SK-N-SH (cell line): ENCODE measurements at places on chromosomes 2 and 18.

GRCh38 chr18:6714010-6714409 is 15.5 kb upstream of the ARHGAP28 start:
- no peak for DNase-seq

- DNase-seq = no peak
Observed at GRCh38 chr2:98485453-98485755, 40.7 kb downstream of the INPP4A start.

DNA sequence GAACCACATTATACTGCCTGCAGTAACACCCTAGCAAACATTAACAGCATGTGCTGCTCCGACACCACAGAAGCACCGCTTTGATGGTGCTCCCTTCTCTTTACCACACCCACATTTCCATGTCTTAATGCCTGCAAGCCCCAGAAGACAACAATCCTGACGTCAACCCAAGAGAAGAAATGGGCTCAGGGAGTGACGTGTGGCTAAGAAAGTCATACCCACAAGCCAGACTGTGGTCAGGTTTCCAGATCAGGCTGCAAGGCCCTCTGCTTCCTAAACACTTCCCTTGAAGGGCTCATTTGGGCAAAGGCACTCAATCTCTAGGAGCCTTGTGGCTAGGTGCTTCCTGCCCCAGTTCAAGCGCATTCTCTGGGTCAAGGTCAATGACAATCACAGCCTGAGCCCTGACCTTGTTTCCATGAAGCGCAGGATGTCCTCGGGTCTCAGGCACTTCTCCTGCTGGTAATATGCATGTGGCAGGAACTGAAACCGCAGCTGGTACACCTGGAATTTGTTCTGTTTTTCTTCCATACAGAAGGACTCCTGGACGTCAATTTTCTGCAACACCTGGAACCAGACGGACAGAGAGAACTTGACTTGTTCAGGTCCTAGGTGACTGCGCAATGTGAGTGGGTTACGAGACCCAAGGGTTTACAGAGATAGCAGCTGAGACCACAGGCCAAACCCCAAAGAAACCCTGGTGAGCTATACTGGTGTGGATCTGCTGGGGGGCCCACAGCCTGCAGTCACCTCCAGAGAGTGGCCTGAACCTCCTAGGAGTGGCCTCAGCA is 67.2 kb downstream of the POLR1A start:
- DNase-seq = no peak

DNA sequence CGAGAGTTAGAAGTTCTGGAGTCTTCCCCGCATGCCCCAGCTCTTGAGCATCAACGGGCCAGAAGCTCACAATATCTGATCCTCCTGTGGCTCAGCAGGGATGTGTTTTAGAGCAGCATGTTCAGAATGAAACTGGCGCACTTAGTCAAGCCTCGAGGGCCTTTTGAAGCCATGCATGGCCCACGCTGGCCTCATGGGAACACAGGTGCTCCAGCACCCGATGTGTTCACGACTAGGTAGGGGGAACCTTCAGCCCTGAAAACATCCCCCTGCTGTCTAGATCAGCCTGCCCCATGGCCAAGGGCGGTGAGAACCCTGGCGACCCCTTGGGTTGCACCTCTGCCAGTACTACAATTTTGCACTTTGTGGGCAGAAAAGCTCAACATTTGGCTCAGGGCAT is 32.8 kb downstream of the MSH6 start:
- DNase-seq = no peak

DNA sequence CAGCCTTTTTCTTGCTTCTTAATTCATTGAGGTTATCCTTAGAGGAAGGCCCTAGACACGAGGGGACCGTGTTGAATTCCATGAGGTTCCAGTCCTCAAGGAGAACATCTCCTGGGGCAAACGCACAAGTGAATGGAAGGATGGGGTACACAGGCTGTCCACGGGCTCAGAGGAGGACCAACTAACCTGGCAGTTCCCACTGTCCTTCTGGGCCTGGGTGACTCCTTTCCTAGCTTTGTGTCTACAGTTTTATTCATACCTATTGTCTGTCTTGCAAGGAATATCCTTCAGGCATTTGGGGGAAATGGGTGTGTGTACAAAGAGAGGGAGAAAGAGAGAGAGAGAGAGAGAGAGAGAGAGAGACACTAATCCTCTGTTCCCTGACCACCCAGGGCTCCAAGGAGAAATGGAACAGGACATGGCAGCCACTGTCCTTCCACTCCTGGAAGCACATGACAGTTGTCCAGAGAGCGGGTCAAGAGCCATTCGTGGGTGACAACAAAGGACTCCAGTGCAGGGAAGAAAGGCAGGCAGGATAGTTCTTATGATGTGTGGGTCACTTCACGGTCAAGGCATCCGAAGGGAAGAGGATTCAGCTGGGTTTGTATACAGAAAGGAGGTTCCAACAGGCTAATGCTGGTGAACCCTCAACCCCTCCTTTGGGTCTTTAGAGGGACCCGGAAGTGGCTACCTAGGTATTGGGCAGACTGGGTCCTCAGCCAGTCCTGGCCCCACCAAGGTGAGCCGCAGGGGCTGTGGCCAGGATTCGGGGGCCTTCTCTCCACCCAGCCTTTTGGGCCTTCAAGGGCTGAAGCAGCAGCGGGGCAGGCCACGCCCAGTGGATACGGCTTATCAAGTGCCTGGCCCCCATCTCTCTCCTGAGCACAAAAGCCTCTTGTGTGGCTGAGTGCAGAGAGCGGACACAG is 150.6 kb downstream of the MYCN start:
- no peak for DNase-seq

- no peak for DNase-seq
Observed at GRCh38 chr2:67013821-67014220, 383.3 kb upstream of the ETAA1 start.

DNA sequence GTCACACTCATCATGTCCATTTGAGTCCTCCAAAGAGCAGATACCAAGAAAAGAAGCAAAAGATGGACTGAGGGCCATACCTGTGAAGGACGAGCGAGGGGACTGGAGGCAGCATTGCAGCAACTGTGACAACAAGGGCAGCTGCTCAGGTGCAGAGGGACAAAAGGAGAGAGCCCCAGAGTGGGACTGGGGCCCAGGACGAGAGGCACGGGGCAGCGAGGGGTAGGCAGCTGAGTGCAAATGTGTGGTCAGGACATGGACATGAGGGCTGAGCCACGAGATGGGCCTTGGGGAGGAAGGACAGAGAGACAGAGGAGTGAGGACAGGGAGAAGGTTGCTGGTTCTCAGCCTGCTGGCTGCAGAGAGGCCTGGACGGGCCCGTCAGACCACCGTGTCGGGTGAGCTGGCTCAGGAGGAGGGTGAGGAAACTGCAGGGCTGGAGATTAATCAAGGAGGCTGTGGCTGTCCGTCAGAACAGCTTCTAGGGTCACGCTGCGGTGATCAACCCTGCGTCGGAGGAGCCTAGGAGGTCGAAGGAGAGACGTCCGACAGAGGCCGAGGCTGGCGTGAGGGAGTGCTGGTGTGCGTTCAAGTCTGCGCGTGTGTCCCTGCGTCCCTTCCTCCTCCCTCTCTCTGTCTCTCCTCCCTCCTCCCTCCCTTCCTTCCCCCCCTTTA is 206.8 kb upstream of the HDAC4 start:
- no peak for DNase-seq

GRCh38 chr2:80002112-80002511 is 302.4 kb downstream of the LRRTM1 start:
- no peak for DNase-seq

DNA sequence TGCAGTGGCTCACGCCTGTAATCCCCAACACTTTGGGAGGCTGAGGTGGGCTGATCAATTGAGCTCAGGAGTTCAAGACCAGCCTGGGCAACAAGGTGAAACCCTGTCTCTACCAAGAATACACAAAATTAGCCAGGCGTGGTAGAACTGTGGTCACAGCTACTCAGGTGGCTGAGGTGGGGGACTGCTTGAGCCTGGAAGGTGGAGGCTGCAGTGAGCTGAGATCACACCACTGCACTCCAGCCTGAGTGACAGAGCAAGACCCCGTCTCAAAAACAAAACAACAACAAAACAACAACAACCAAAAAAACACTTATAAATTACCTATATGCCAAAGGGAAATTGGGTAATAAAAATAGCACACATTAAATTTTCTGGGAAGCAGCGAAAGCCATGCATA is 141.6 kb downstream of the HDAC4 start:
- DNase-seq = no peak

DNA sequence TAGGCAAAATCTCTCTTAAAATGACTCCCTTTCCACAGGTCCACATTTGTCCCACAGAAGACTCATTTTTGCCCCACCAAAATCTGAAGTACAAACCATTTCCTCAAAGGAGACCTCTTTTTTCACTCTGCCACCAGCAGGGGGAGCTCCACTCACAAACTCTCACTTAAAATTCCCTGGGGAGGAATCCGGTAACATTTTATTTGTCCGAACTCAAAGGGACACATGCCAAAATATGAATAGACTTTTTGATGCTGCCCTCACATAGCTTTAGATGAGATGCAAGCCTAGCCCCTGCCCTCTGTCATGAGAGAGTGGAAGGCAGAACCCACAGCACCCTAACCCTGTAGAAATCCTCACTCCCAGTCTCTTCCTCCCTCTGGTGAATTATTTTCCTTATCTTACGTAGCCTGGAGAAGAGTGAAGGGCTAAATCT is 57.1 kb downstream of the RMDN2 start:
- DNase-seq = peak; percentile 60

GRCh38 chr2:46173636-46174250 is 123.5 kb upstream of the EPAS1 start:
- no peak for DNase-seq

- DNase-seq = peak; percentile 73
Observed at GRCh38 chr2:151973901-151974199, 125.0 kb downstream of the CACNB4 start.

DNA sequence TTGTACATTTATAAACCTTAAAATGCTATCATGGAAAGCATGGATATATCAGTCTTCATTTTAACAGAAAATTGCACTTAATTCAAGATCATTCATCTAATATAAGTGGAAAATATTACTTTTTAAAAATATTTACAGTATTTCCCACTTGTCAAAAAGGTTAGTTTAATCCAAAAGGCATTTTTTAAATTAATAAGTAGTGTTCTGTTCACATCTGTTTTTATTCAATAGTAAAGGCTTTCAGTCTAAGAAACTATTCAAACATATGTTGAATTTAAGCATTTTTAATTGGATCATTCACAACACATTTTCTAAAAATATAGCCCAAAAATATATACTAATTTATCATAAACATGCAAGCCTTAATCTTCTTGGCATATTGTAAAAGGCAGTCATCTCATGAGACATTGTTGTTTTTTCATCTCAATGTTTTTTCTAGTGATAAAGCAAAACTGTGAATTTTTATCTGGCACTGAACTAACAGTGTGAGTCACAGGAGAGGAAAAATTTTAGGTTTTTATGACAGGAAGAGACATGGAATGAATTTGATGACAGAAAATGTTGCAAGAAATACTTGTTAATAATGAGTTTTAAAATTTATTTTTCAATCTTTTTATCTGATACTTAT is 1642.5 kb upstream of the TMEFF2 start:
- DNase-seq = no peak

DNA sequence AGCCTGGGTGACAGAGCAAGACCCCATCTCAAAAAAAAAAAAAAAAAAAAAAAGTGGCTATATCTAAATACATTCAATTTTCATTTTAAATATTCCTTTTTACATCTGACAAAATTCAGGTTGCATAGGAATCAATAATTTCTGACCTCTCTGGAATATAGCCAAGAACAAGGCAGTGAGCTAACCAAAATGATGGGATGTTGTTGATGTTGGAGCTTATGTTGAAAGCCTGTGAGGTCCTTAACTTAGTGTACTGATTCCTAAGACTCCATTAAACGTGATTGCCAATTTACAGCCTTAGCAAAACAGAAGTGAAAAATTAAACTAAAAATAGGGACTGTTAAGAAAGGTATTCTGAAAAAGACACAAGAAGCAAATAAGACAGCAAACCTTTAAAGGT is 109.6 kb downstream of the MEP1B start:
- DNase-seq = no peak

DNA sequence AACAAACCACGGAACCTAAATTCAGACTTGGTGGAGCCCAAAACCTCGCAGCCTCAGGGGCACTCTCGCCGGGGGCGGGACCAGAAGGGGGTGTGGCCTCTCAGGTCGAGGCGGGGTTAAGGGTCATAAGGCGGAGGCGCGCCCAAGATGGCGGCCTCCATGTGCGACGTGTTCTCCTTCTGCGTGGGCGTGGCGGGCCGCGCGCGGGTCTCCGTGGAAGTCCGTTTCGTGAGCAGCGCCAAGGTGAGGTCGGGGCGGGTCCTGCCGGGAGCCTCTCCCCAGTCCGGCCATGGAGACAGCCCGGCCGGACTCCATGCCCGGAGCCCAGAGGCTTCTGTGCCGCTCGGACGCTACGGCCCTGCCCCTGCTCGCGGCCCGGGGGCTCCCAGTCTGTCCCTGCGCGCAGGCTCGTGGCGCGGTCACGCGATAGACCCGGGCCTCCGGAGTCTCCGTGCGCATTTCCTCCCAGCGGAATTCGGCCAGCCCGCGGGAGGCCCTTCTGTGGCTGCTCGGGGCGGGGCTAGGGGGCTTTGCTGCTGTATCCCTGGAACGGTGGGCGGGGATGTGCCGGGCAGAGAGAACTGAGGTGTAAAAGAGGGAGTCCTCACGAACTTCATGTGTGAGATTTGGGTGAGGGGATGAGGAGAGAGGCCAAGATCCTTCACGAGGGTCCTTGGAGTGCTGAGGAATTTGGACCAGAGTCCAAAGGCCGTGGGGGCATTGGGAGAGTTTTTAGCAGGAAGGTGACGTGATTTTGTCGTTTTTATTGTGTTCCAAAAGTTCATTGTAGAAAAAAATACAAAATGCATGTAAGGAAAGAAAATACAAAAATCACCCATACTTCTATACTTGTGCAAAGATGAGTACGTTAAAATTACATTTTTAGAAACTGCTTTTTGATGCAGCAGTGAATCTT is at the start of gene SMYD5:
SMYD5 (plus strand) TSS at position 126 of the 916 bp plus-strand sequence; CDS start at position 148, 22 bp downstream.
- peak; percentile 94 for DNase-seq

DNA sequence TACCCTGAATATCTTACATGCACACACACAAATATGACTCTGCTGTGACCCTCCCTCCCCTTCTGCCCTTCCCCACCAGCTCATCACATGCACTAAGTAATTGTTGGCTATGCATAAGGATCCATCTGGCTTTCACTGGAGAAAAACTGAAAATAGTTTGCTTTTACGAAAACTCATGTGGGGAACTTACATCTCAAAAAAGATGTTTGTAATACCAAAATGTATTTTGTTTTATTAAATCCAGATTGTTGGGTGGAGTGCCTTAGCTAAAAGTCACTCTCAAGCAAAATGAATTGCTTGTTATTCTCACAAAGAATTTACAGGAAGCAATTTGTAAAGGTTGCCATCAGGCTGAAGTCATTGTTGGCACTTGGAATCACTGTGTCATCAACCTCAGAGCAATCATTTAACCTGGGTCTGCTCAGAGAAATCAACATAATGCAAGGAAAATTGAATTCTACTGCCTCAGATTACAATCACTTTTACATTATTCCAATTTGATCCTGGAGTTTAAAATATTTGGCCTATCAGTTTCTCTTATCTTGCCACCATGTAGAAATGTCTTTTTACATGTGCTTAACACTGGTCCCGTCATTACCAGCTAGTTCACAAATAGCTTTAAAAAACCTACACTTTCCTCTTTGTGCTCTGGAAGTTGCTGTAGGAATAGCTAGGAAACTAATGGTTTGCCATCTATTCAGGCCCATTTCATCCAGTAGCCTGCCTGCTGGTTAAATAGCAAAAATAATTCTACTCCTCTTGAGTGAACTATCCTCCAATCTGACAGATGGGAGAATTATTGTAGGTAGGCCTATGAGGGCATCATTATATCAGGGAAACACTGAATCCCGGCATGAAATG is 90.3 kb upstream of the TMEM17 start:
- peak; percentile 57 for DNase-seq

GRCh38 chr18:77539860-77540259 is 290.2 kb downstream of the GALR1 start:
- no peak for DNase-seq

- no peak for DNase-seq
Observed at GRCh38 chr2:69601179-69601612, 42.3 kb downstream of the AAK1 start.

GRCh38 chr2:964562-964961 is 13.9 kb downstream of the SNTG2 start:
- no peak for DNase-seq
